CD8-positive, alpha-beta memory T cell (primary cell): ENCODE measurements at places on chromosomes 1 and 21.
A peak's percentile ranks its signal among the peaks of the same experiment; 100 is the strongest.

DNA sequence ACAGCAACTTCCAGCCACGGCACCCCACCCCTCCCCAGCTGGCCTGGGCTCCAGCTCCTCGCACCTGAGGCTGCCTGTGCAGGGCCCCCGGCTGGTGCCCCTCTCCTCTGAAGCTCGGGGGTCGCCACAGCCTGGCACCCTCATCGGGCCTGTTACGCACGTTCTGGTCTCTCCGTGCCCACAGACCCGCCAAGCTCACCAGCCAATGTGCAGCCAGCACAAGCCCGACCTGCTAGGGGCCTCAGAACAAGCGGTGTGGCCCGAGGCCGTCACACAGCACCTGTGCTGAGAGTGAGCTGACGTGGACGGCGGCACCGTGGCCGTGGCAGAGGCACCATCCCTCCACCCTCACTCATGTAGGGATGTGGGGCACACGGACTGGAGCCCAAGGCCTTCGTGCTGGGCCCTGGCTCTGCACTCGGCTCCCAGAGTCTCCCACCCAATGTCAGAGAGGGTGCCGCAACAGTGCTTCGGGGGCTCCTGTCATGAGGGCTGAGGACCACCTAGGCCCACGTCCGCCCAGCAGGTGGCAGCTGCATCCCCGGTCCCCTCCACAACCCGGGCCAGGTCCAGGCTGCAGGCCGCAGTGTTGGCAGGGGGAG lies 4.4 kb upstream of the SAMD11 start:
- DNase-seq, result no peak

- DNase-seq, result no peak
Observed at GRCh38 chr1:82273816-82274215, 473.1 kb downstream of the ADGRL2 start.

- DNase-seq, result no peak
Observed at GRCh38 chr1:159122005-159122621, 45.5 kb upstream of the AIM2 start.

DNA sequence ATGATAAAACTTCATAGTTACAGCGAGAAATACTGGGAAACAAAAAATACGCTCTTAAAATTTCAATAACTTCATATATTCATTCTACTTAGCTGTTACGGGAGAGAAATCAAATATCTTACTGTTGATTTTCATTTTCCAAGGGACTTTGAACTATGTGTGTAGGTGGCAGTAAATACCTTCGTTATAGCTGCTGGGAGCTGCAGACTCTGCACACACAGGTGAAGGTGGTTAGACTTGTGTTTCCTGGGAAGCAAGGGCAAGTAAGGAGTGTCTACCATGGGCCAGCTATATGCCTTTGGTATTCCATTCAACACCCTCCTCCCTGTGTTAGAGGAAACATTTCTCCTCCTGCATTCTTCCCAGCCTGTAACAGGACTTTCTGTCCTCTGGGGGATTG lies 51.4 kb upstream of the DIRAS3 start:
- DNase-seq, result no peak

GRCh38 chr1:234386122-234386521 lies 12.9 kb downstream of the COA6 start:
- no peak for DNase-seq

GRCh38 chr1:182699393-182700350 lies 15.3 kb upstream of the RGS8 start:
- DNase-seq, result no peak

GRCh38 chr1:96882096-96882495 lies 160.5 kb downstream of the PTBP2 start:
- no peak for DNase-seq

DNA sequence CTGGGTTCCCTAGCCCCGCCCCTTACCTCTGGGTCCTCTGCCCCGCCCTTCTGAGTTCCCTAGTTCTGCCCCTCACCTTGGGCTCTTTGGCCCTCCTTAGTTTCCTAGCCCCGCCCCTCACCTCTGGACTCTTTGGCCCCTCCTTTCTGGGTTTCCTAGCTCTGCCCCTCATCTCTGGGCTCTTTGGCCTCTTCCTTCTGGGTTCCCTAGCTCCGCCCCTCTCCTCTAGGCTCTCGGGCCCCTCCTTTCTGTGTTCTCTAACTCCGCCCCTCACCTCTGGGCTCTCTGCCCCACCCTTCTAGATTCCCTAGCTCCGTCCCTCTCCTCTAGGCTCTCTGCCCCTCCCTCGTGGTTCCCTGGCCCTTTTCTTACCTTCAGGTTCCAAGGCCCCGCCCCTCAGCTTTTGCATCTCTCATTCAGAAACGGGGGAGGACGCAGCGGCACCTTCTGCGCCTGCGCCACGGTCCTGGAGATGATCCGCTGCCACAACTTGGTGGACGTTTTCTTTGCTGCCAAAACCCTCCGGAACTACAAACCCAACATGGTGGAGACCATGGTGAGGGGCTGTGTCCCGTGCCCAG lies 88.5 kb downstream of the PTPRU start:
- DNase-seq, result no peak

- no peak for DNase-seq
Observed at GRCh38 chr1:30467101-30467500, 256.3 kb downstream of the MATN1 start.

- no peak for DNase-seq
Observed at GRCh38 chr1:208160259-208160819, 83.8 kb downstream of the PLXNA2 start.

GRCh38 chr1:62437273-62437940 lies 558 bp downstream of the USP1 start:
- DNase-seq, result peak; percentile 46

DNA sequence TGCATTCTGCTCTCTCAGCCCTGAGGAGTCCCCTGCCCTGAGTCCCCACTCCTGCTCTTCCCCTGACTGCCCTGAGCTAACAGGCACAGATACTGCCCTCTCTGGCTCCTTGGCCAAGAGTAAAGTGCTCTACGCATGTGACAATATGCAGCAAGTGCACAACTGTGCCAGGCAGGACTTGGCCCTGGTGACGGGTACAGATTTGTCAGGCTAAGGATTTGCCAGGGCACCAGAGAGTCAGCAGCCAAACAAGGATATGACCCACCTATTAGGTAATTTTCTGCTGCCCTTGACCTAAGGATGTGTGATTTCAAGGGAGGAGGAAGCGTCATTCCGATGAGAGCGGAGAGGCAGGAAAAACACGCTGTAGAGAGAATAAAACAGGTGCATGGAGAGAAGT lies 339.0 kb downstream of the PTPRU start:
- DNase-seq, result no peak

DNA sequence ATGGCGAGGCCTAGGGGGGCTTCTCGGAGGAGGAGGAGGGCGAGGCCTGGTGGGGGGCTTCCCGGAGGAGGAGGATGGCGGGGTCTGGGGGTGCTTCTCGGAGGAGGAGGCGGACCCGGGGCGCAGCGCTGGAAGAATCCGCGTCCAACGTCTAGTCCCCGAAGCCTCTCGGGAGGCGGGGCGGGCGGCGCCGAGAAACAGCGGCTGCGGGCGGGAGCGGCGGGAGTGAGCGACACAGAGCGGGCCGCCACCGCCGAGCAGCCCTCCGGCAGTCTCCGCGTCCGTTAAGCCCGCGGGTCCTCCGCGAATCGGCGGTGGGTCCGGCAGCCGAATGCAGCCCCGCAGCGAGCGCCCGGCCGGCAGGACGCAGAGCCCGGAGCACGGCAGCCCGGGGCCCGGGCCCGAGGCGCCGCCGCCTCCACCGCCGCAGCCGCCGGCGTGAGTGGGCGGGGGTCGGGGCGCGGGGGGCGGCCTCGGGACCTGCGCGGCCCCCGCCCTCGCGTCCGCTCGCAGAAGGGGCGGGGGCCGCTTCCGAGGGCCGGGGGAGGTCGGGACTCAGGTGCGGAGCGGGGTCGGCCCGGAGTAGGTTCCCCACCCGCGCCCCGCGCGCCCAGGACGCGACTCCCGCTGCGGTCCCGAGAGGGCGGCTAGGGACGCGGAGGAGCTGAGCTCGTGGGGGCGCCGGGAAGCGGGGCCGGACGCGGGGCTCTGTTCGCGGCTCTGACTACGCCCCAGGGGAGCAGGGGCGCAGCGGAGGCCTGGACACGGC lies at the start of gene KLHL17:
TSS of gene KLHL17 (plus strand) at position 222 of the 769 bp plus-strand sequence. CDS start at position 332, 110 bp downstream.
- DNase-seq, result peak; percentile 72

- DNase-seq, result no peak
Observed at GRCh38 chr21:32834211-32834915, 62.8 kb upstream of the PAXBP1 start.

DNA sequence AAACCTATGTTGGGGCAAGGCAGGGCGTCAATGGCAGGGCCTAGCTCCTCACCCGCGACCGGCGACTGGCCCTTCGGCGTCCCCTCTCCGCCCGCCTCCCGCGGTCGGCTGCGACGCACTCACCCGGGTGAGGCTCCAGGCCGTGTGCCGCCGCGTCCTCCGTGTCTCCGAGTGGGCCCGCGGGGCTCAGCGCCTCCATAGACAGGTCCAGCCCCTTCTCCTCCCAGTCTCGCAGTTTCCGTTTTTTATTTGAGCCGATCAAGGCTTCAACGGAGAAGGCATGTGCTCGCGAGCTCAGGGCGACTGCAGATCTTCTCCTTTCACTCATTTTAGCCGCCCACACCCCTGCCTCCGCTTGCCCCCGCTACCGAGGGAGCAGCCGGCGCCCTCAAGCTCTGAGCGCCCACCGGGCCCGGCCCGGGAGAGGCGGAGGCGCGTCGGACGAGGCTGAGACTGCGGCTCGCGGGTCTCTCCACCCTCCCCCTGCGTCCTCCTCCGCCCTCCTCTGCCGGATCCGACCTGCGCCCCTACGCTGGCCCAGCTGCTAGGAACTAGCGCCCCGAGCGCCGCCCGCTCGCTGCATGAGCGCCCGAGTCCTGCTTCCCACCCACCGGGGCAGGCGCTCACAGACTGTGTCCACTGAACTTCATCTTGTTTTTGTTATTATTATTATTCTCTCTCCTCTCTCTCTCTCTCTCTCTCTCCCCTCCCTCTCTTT lies 516 bp downstream of the TBX15 start:
- DNase-seq, result no peak

- DNase-seq, result no peak
Observed at GRCh38 chr1:78274814-78275213, 216.0 kb upstream of the PTGFR start.

GRCh38 chr1:192382758-192383157 lies 66.0 kb downstream of the RGS21 start:
- DNase-seq, result no peak

DNA sequence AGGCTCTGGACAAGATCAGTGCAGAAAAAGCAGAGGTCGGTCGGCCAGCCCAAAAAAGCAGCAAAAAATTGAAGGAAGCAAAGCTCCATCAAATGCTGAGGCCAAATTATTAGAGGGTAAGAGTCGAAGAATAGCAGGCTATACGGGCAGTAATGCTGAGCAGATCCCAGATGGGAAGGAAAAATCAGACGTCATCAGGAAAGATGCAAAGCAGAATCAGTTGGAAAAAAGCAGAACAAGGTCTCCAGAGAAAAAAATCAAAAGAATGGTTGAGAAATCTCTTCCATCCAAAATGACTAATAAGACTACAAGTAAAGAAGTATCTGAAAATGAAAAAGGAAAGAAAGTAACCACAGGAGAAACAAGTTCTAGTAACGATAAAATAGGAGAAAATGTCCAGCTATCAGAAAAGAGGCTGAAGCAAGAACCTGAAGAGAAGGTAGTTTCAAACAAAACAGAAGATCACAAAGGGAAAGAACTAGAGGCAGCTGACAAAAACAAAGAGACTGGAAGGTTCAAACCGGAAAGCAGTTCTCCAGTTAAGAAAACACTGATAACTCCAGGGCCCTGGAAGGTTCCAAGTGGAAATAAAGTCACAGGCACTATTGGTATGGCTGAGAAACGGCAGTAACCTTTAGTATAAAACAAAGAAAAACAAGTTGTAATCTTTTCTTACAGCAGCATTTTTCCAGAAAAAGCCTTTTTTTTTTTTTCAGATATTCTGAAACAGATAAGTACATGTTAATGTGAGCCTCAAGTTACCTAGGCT lies 75.7 kb downstream of the PHTF1 start:
- no peak for DNase-seq

DNA sequence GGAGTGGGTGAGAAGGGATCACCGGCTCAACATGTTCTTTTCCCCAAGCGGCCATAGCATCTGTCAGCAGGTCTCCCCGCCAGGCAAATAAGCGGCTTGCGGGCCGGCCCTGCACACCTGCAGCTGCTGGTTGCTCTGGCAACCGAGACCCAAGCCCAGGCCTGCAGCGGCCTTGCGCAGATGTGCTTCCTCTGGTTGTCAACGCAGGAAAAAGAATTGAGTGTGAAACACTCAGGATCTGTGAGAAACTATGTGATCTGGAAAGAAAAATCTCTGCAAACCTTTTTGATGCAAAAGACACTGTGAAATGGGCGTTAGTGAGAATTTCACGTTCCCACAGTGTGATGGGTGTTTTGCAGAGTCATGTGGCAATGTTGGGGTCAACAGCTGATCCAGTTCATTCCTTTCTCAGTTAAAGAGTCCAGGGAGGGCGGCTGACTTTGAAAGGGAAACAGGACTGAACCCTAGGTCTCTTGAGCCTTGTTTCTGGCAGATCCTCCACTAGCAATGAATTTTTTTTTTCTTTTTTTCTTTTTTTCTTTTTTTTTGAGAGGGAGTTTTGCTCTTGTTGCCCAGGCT lies 28.4 kb downstream of the TOMM20 start:
- no peak for DNase-seq

DNA sequence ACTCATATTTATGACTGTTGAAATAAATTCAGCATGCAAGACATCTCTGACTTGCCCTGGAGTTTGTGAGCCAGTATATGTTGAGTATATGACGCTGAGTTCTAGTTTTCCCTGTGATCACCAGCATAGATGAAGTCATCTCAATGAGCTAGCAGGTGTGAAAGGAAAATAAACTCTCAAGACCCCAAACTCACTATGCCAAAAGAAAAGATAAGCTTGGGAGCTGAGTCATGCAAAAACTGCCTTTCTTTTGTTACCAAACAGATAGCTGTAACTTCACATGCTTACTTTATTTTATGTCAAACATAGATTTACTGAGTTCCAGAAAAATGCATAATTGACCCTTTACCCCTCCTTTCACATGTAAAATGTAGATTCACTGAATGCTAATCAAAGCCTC lies 52.9 kb downstream of the SERBP1 start:
- DNase-seq, result no peak

DNA sequence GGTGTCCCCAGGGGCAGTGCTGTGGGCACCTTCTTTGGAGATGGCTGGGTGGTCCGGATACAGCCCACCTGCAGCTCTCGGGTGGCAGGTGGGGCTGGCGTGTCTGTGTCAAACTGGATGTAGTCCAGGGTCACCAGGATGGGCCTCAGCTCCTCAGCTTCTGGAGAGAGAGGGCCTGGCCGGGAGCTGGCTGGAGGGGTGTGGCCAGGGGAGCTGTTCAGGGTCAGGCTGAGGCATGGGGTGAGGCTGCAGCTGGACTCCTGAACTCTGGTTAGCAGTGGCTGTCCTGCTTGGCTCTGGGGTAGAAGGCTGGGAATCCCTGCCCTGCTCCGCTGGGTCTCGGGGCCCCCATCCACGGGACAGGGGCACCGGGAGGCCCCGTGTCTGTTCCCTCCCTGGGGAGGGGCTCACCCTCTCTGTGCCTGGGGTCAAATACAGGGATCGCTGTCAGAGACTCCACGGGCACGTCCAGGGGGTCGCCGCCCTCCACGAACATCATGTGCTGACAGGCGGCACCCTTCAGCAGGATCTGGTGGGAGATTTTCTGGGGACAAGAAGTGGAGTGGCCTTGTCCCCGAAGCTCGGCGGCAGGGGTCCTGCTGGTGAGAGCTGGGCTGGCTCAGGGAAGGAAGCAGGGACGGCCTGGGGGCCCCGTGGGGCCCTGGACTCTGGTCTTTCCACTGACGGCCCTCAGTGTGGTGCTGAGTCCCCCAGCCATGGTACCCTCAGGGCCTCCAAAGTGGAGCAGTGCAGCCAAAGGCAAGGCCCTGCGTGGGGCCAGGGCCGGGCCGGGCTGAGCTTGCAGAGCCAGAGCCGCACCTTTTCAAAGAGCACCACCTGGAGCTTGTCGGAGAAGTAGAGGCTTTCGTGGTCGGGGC lies 4.1 kb upstream of the TMEM52 start:
- no peak for DNase-seq

GRCh38 chr1:207890136-207890738 lies 20.7 kb downstream of the CD34 start:
- no peak for DNase-seq
